Smooth muscle cell of the brain vasculature (primary cell): ENCODE measurements at places on chromosomes 2 and 18.

- DNase-seq, result peak; percentile 62
Measured at GRCh38 chr2:28445448-28446258, 50.2 kb upstream of the PLB1 start.

- no peak for DNase-seq
Measured at GRCh38 chr2:172859581-172860335, 124.1 kb downstream of the RAPGEF4 start.

DNA sequence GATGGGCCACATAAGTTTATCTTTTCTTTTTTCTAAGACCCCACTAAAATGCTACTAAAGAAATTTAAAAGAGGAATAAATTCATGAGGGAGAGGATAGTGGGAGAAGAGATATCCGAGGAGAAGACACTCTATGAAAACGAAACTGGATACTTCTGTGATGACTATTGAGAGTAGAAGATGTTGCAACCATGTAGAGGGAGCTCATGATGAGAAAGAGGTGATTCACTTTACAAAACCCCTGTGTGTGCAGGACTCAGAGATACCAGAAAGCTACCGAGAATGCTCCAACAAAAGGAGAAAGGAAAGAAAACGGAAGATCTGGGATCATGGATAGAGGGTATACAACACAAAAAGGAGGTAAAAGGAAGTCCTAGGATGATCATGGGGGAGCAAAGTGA lies 34.9 kb downstream of the SLC38A11 start:
- peak; percentile 49 for DNase-seq

- DNase-seq, result no peak
Measured at GRCh38 chr2:174597345-174598047, at the start of gene WIPF1. TSS of gene WIPF1 (minus strand) at chr2:174597804. CDS start at chr2:174585573, 12,231 bp downstream.
